T-cell (primary cell): ENCODE measurements at places on chromosomes 6 and 20.

DNA sequence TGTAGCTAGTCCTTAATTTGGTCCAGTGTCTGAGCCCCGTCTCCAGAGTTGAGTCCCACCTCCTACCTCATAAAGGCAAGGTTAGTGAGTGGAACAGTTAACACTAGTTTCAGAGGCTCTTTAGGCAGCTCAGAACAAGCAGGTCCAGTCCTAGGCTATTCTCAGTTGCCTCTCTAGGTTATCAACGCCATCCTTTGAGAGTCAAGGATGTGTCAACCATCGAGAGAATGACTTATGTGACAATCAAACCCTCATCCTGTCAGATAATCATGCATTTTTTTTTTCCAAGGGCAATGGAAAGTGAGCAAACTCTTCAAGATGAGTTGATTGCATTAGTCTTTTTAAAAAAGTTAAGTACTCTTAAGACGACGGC lies 64.0 kb upstream of the TXNDC5 start:
- no peaks in the 10 kb centered on the region for H3K36me3 ChIP-seq
- no peaks in the 10 kb centered on the region for H3K4me1 ChIP-seq
- DNase-seq, result no peak
- no peak overlapping the region for H3K4me3 ChIP-seq
- H3K27me3 ChIP-seq, result no peaks in the 10 kb centered on the region

DNA sequence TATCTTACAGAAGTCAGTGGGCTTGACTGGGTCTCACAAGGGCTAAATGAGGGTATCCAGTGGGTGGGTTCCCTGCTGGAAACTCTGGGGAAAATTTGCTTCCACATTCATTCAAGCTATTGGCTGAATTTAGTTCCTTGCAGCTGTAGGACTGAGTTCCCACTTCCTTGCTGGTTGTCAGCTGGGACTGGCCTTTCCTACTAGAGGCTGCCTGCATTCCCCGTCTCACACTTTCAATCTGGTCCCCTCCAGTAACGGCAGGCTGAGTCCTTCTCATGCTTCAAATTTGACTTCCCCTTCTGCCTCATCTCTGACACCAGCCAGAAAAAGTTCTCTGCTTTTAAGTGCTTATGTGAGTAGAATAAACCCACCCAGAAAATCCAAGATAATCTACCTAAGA lies 4.4 kb downstream of the CSNK2A1 start:
- no peak overlapping the region for H3K27ac ChIP-seq
- H3K4me1 ChIP-seq, result peaks cover 31% of the 10 kb centered on the region
- H3K4me3 ChIP-seq, result no peak overlapping the region
- H3K27me3 ChIP-seq, result no peaks in the 10 kb centered on the region
- DNase-seq, result no peak
- H3K36me3 ChIP-seq, result no peaks in the 10 kb centered on the region

- no peak for DNase-seq
- H3K27ac ChIP-seq, result no peak overlapping the region
- H3K36me3 ChIP-seq, result no peaks in the 10 kb centered on the region
- no peak overlapping the region for H3K4me3 ChIP-seq
- no peaks in the 10 kb centered on the region for H3K4me1 ChIP-seq
These were observed 111.6 kb upstream of the UST start for GRCh38 chr6:148635070-148635743.

DNA sequence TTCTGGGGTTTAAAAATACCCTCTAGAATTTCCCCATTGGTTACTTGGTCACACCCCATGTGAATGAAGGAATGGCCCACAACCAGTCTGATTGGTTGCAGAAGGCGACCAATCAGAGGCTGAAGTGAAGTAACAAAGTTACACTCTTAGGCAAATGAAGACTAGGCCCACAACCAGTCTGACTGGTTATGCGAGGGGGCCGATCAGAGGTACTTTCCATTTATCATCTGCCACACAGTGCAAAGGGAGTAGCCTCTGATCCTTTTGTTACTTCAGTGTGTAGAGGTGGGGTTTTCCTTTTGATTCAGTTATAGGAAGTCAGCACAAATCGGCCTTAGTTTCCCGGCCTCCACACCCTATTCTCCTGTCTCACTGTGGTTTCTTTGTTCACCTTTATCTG lies 61.2 kb upstream of the SGK1 start:
- no peaks in the 10 kb centered on the region for H3K27me3 ChIP-seq
- no peak overlapping the region for H3K4me3 ChIP-seq
- peak overlapping the region; percentile 17 for H3K27ac ChIP-seq
- no peaks in the 10 kb centered on the region for H3K36me3 ChIP-seq
- DNase-seq, result no peak
